CD8-positive, alpha-beta memory T cell (primary cell): ENCODE measurements at places on chromosomes 6 and 20. TPM values are rescaled to one million over a fixed set of nuclear protein-coding genes. Genes with fewer than 3 reads are reported as not detected.

GRCh38 chr6:107361753-107362604 lies 97.4 kb downstream of the PDSS2 start:
- H3K4me1 ChIP-seq: no peaks in the 10 kb centered on the region
- H3K4me3 ChIP-seq: no peak overlapping the region
- peaks cover 4% of the 10 kb centered on the region for H3K36me3 ChIP-seq
- DNase-seq: no peak
- no peaks in the 10 kb centered on the region for H3K27me3 ChIP-seq

- no peak for DNase-seq
- H3K27ac ChIP-seq: no peak overlapping the region
- no peaks in the 10 kb centered on the region for H3K27me3 ChIP-seq
- no peaks in the 10 kb centered on the region for H3K36me3 ChIP-seq
Measured at GRCh38 chr6:119961450-119961849, 611.9 kb upstream of the MAN1A1 start.

DNA sequence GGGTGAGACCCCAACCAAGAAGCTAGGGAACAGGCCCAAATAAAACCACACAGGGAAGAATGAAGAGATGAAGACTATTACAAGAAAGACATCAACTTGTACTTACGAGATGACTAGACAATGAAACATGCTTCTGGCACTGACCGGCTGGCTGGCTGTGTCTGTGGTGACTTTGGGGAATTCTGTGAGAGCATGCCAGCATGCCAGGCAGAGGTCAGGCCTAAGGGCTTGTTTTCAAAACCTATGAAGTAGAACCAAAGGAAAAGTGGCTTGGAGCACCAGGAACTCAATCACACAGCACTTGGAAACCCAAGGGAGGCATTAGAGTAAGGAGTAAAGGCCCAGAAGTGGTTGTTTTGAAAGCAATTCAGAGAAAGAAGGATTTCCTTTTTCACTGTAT lies 28.4 kb upstream of the GSTA3 start:
- H3K27ac ChIP-seq: no peak overlapping the region
- no peak overlapping the region for H3K4me3 ChIP-seq
- no peaks in the 10 kb centered on the region for H3K27me3 ChIP-seq
- H3K36me3 ChIP-seq: no peaks in the 10 kb centered on the region
- no peaks in the 10 kb centered on the region for H3K4me1 ChIP-seq
- DNase-seq: no peak

- no peak for DNase-seq
- H3K4me1 ChIP-seq: no peaks in the 10 kb centered on the region
- H3K27me3 ChIP-seq: peaks cover 6% of the 10 kb centered on the region
- no peak overlapping the region for H3K27ac ChIP-seq
Measured at GRCh38 chr20:6157345-6157744, 34.5 kb upstream of the FERMT1 start.

GRCh38 chr6:167712731-167713475 lies 113.8 kb upstream of the AFDN start:
- H3K27me3 ChIP-seq: peaks cover 18% of the 10 kb centered on the region
- H3K4me3 ChIP-seq: no peak overlapping the region
- no peak for DNase-seq
- H3K36me3 ChIP-seq: no peaks in the 10 kb centered on the region
- no peak overlapping the region for H3K27ac ChIP-seq

DNA sequence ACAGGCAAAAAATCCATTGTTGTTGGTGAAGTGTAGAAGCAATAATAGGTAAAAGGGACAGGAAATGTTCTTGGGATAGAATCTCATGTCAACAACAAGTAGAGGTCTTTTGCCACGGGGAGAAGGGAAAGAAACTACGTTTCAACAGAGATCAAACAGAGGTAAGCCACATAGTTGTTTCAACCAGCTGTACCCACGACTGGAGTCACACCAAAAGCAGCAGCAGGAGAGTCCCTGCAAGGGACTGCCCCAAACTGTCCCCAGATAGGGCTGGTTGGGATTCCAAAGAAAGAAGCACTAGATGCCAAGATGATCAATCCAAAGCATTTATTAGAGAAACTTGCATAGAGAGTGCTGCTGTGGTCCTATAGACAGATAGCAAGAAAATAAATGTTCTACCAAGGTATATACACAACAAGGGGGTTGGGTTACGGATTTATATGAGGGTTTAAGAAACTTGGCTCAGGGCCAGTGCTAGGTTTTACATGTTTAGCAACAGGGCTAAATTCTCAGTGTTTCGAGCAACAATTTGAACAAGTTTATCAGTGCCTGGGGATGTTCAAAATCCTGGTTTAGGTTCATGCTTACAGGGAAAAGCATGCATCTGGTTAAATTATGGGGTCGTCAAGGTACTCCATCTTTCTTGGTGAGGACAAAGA lies 466.5 kb downstream of the MMUT start:
- no peak for DNase-seq
- no peak overlapping the region for H3K27ac ChIP-seq
- no peak overlapping the region for H3K4me3 ChIP-seq
- H3K36me3 ChIP-seq: no peaks in the 10 kb centered on the region

DNA sequence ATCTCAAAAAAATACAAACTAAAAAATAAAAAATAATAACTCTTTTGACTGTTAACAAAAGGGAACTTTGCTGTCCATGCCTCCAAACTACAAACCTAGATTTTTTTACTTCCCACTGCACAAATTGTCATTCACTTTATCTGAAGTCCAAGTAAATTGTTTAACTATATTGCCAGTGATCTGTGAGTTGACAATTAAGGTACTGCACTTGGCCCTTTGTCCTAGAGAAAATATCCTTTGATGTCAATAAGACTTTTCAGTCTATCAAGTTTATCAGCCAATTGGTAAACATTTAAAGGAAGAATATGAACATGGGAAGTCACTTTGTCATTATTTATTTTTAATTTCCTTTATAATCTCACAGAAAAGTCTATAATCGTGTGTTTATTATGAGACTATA lies 19.3 kb upstream of the EPB41L2 start:
- H3K4me3 ChIP-seq: no peak overlapping the region
- no peaks in the 10 kb centered on the region for H3K4me1 ChIP-seq
- H3K36me3 ChIP-seq: no peaks in the 10 kb centered on the region
- no peaks in the 10 kb centered on the region for H3K27me3 ChIP-seq
- H3K27ac ChIP-seq: no peak overlapping the region

DNA sequence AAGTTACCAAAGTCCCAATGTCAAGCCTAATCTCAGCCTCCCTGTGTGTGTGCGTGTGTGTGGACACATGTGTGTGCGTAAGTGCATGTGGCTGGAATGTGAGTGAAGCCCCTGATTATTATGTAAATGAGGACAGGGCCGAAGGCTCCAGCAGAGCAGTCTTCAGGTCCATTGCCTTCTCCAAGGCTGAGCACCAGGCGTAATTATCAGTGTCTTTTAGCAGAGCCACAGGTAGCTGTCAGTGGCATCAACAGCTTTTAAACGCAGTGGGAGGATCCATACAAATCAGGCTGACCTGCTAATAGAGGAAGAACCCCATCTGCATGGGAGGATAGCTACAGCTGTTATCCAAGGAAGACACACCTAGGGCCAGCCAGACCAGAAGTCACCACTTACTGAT lies 324.3 kb upstream of the MOCS1 start:
- no peak overlapping the region for H3K4me3 ChIP-seq
- no peaks in the 10 kb centered on the region for H3K27me3 ChIP-seq
- no peak for DNase-seq

GRCh38 chr6:15280028-15280427 lies 34.2 kb downstream of the JARID2 start:
- no peaks in the 10 kb centered on the region for H3K36me3 ChIP-seq
- H3K27me3 ChIP-seq: no peaks in the 10 kb centered on the region
- DNase-seq: no peak
- H3K27ac ChIP-seq: no peak overlapping the region
- H3K4me1 ChIP-seq: peaks cover 8% of the 10 kb centered on the region

DNA sequence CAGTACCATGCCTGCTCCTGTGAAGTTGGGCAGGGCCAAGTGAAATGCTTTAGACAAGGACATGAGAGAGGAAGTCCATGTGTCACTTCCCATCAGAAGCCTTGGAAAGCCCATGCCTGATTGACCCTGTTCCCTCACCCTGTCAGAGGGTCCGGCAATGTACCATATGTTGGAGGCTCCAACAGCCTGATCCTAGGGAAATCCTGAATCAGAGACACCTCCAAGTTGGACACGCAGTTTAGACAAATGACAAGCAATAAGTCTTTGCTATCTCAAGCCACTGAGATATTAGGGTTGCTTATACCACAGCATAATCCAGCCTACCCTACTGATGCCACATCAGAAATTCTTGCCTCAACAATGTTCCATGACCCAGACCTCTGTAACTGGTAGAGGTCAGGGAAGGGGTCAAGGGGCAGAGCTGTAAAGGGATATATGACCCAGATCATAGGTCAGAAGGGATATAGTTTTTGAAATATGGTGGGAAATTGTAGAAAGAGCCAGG lies 174.8 kb downstream of the HACE1 start:
- H3K27ac ChIP-seq: no peak overlapping the region
- no peak overlapping the region for H3K4me3 ChIP-seq
- no peak for DNase-seq
- no peaks in the 10 kb centered on the region for H3K27me3 ChIP-seq

GRCh38 chr6:164216839-164217238 lies 802.3 kb downstream of the QKI start:
- no peak for DNase-seq
- no peak overlapping the region for H3K4me3 ChIP-seq
- no peaks in the 10 kb centered on the region for H3K36me3 ChIP-seq
- no peaks in the 10 kb centered on the region for H3K27me3 ChIP-seq
- H3K4me1 ChIP-seq: no peaks in the 10 kb centered on the region
- H3K27ac ChIP-seq: no peak overlapping the region

GRCh38 chr6:136639702-136640101 lies 89.5 kb upstream of the MAP7 start:
- no peak for DNase-seq
- H3K27ac ChIP-seq: no peak overlapping the region
- H3K4me3 ChIP-seq: no peak overlapping the region
- peaks cover 11% of the 10 kb centered on the region for H3K36me3 ChIP-seq
- no peaks in the 10 kb centered on the region for H3K4me1 ChIP-seq
- no peaks in the 10 kb centered on the region for H3K27me3 ChIP-seq

- no peaks in the 10 kb centered on the region for H3K27me3 ChIP-seq
- no peak overlapping the region for H3K4me3 ChIP-seq
- peaks cover 7% of the 10 kb centered on the region for H3K4me1 ChIP-seq
- no peaks in the 10 kb centered on the region for H3K36me3 ChIP-seq
- no peak overlapping the region for H3K27ac ChIP-seq
Measured at GRCh38 chr6:14786008-14786407, 459.9 kb upstream of the JARID2 start.

DNA sequence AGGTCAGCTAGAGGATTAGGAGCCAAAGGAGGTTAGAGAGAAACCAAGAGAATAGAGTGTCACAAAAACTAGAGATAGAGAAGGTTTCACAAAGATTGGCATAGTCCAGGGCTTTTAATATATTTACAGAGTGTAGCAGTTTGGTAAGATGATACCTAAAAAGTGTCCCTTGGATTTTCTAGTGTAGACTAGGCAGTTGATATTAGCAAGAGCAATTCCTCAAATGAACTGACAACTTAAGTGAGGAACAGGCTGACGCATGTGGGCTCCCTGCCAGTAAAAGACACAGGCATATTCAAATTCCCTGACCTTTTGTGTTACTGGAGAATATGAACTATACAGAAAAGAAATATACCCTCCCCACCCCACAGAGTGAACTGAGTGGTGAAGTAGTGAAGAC lies 40.1 kb downstream of the VTA1 start:
- H3K27me3 ChIP-seq: no peaks in the 10 kb centered on the region
- no peaks in the 10 kb centered on the region for H3K36me3 ChIP-seq
- DNase-seq: no peak
- no peak overlapping the region for H3K27ac ChIP-seq
- H3K4me1 ChIP-seq: no peaks in the 10 kb centered on the region

DNA sequence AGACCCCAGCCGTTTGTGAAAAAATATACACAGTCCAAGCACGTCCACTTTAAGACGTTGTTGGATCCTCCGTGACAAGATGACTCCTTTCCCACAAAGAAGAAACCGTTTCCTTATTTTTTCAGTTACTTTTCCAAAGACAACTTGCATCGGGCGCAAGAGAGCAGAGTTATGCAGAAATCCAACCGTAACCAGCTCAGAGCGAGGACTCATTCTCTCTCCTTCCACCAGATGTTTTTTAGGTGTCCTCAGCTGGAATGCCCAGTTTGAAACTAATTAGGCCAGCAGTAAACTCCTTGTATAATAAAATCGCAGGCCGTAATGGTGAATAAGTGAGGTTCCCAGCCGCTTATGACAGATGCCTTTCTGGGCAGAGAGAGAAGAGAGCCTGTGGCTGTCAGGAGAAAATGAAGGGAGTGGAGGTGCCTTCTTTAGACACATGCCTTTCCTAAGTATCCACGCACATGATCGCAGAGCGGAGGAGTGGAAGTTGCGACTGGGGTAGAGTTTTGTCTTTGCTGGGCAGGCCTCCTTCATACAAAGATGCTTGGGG lies 2.8 kb downstream of the EYA2 start:
- no peak overlapping the region for H3K4me3 ChIP-seq
- no peaks in the 10 kb centered on the region for H3K4me1 ChIP-seq

DNA sequence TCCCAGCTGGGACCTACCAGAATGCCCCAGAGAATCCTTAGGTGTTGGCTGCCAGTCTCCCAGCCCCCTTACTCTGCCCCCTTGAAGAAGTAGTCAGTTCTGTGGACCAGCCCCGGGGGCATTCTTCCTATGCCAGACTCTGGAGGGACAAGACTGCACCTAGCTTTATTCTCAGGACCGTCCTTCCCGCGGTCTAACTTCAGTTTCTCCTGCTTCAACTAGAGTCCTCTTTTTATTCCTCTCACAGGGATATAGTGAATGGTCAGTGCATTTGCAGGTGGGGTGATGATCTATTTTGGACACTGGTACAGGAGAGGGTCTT lies 35.9 kb upstream of the MDFI start:
- peaks cover 9% of the 10 kb centered on the region for H3K27me3 ChIP-seq
- H3K27ac ChIP-seq: no peak overlapping the region
- no peak overlapping the region for H3K4me3 ChIP-seq
- H3K4me1 ChIP-seq: peaks cover 8% of the 10 kb centered on the region

GRCh38 chr20:17841751-17842215 lies 126.8 kb downstream of the SNX5 start:
- H3K27ac ChIP-seq: no peak overlapping the region
- no peaks in the 10 kb centered on the region for H3K36me3 ChIP-seq
- no peak for DNase-seq
- H3K4me3 ChIP-seq: no peak overlapping the region
- no peaks in the 10 kb centered on the region for H3K27me3 ChIP-seq

Gene ORC3
- 31.1 TPM for total RNA-seq

Gene COL9A3
- total RNA-seq: not detected

Gene DDX43
- 0.71 TPM for total RNA-seq

Gene PCSK2
- total RNA-seq: not detected

Gene GHRH
- total RNA-seq: not detected

Gene MOCS3
- total RNA-seq: 8.1 TPM
